ENCODE measurements at places on chromosomes 13 and 19.

GRCh38 chr19:46250076-46250735 is 20.7 kb downstream of the IGFL1 start:
- no peak for DNase-seq

DNA sequence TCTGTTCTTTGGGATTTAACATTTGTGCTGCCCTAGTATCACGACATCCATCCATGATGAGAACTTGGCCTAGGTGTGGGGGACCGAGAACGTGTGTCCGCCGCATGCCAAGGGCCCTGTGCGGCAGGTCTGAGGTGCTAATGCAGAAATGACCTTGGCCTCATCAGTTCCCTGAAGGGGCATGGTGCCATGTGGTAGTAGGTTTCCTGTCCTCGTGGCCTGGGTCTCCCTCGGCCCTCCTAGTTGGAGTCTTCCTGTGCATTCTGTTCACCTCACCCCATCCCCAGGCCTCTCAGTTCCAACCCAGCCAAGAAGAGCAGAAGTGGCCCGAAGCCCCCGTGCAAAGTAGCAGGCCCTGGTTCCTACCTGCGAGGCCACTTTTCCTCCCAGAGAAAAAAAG is 59.8 kb downstream of the GGACT start:
- DNase-seq: no peak

- peak; percentile 71 for DNase-seq
Observed at GRCh38 chr19:49847731-49848696, 2.9 kb upstream of the PTOV1 start.

- no peak for DNase-seq
Observed at GRCh38 chr19:50357178-50358100, 8.0 kb downstream of the NAPSA start.

- no peak for DNase-seq
Observed at GRCh38 chr19:22260499-22260898, 25.7 kb upstream of the ZNF729 start.

DNA sequence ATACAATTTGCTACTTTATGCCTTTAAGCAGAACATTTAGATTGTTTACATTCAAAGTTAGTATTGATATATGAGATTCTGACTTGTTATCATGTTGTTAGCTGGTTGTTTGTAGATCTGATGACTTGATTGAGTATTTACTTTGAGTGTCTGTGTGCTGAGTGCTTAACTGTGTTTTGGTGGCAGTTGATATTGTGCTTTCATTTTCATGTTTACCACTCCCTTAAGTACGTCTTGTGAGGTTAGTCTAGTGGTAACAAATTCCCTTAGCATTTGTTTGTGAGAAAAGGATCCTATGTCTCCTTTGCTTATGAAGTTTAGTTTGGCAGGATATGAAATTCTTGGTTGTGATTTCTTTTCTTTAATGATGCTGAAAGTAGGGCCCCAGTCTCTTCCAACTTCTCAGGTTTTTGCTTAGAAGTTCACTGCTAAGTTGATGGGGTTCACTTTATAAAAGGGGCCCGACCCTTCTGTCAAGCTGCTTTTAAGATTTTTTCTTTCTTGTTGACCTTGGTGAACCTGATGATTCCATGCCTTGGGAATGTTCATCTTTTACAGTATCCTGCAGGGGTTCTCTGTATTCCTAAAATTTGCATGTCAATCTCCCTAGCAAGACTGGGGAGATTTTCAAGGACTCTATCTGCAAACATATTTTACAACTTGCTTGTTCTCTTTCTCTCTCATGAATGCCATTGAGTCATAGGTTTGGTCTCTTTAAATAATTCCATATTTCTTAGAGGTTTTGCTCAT is 1095.4 kb upstream of the PCDH20 start:
- DNase-seq: no peak

- DNase-seq: peak; percentile 81
Observed at GRCh38 chr13:31742097-31742734, 2.9 kb downstream of the RXFP2 start.

GRCh38 chr19:41936416-41936850 is 8.2 kb upstream of the ERFL start:
- no peak for DNase-seq

DNA sequence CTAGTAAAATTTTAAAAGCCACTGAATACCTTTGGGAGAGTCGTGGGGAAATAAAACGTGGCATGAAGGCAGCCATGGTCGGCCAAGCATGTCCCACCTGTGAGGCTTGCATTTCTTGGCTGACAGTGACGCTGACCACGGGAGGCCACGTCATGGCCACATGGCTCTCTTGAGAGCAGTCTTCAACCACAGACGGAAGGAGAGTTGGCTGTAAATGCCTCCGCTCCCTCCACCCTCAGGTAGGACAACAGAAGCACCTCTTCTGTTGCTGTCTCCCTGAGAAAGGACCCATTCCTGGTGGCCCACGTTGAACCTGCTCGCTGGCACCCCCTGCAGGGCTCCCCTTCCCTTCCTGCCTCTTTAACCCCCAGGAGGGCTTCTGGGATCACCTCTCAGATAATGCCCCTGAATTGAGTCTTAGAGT is 10.6 kb upstream of the LRRC25 start:
- no peak for DNase-seq

DNA sequence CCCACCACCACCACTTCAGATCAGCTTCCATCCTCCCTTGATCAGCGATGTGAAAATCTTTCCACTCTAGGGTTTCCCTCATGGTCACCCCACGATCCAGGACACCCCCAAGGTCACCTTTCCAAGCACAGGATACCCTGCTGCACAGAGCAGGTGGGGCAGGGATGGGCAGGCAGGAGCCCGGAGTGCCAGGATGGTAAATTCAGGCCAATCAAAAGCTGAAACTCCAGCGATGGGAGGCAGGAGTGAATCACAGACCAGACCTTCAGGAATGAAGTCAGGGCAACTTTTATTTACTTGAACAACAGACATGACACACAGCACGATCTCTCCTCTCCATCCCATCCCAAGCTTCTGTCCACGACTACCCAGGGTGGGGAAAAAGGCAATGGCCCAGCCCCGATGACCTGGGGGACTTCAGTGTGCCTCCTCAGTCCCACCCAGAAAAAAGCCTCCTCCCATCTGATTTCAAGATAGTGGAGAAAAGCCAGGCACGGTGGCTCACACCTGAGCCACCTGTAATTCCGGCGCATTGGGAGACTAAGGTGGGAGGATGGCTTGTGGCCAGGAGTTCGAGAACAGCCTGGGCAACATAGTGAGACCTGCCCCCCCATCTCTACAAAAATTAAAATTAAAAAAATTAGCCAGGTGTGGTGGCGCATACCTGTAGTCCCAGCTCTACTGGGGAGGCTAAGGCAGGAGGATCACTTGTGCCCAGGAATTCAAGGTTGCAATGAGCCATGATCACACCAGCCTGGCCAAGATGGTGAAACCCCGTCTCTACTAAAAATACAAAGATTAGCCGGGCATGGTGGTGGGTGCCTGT is 39.2 kb downstream of the ZSWIM4 start:
- DNase-seq: no peak

- DNase-seq: no peak
Observed at GRCh38 chr13:105048677-105049076, 1486.8 kb downstream of the EFNB2 start.

DNA sequence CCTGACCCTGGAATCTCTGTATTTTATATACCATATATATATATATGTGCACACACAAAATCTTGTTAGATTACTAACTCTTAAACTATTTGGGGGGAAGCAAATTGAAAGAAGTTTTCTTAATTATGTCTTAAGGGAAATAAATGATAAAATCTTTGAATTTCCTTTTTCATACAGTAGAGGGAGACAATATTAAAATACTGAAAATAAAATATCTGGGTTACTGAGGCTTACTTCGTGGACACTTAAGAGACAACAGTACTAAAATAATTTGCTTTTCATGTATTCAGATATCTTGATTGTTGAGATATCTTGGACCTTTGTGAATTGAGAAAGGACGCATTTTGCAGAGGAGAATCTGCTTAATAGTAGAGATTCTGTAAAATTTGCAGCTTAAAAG is 17.0 kb downstream of the SUGT1 start:
- DNase-seq: no peak

DNA sequence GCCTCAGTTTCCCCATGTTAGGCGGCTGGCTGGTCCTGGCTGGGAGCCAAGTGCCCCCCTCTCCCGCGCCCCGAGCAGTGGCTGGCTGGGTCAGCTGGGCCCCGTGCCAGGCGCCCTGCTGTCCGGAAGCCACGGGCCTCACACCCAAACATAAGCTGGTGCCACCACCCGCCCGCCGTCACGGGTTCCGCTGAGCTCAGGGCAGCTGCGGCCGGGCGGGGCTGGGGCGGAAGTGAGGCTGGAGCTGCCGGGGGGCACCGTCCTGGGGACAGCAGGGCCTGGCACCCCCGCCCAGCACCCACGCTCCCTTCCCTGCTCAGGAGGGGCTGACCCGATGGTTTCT is 19.3 kb downstream of the HCN2 start:
- no peak for DNase-seq
